Inflammatory macrophage treated with lipopolysaccharide for 4 hours (primary cell): ENCODE measurements at places on chromosomes 1 and 21.

- DNase-seq = no peak
These were observed at the start of gene CNTN2 for GRCh38 chr1:205042911-205043806. Gene CNTN2 (plus strand): TSS chr1:205043212. CDS start chr1:205053186, 9,974 bp downstream.

GRCh38 chr21:46598581-46599572 is 6.0 kb downstream of the S100B start:
- DNase-seq = no peak

- DNase-seq = no peak
These were observed 71.2 kb downstream of the CHRM3 start for GRCh38 chr1:239457491-239458143.

- DNase-seq = no peak
These were observed 24.9 kb downstream of the ATP5PF start for GRCh38 chr21:25709684-25710265.

GRCh38 chr1:166111430-166111829 is 55.4 kb downstream of the FAM78B start:
- no peak for DNase-seq

- peak; percentile 43 for DNase-seq
These were observed 16.2 kb downstream of the CNST start for GRCh38 chr1:246582301-246583055.

DNA sequence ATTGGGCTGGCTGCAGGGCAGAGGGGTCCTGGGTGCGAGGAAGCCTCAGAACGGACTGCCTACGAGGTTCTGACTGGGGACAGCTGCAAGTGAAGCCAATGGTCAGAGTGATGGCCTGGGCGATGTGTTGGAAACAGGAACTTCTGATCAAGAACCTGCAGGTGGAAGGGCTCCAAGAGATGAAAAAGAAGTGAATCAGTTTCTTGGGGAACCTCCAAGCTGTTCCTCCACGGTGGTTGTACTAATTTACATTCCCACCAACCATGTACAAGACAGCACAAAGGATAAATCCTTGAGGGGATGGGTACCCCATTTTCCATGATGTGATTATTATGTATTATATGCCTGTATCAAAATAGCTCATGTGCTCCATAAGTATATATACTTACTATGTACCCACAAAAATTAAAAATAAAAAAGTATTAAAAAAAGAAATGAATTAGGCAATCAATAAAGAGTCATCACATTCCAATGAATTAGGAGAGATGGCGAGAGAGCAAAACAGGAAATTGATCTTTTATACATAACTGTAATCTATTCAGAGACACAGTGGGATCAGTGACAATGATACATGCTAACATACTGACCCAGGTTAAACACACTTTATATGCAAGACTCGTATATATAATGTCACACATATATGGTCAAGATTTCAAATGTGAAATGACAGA is 58.1 kb downstream of the PTPN14 start:
- DNase-seq = no peak

DNA sequence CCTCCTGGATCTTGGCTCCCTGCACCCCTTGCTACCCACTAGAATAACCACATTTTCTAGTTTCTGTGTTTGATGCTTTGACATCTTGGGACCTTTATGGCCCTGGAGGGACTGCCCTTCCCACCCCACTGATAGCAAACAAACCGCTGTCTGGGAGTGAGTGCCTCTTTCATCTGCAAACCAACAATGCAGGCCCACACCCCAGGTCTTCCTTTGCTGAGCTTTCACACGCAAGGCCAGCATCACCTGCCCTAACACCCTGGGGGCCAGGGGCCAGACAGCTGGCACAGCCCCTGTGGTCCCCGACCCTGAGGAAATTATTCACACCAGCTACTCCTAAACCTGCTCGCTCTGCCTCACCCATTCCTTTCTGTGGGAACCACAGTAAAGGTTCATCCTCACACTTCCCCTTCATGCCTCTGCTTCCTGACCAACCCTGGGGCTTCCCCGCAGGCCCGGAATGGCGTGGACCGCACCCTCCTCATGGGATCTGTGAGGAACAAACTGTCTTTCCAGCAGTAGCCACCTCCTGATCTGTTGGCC is 15.4 kb downstream of the SLC2A7 start:
- DNase-seq = peak; percentile 84

- no peak for DNase-seq
These were observed 3.3 kb downstream of the TMEM53 start for GRCh38 chr1:44670751-44671640.

- DNase-seq = no peak
These were observed at the start of gene HSPB7 for GRCh38 chr1:16017461-16018303. Gene HSPB7 (minus strand): TSS chr1:16018043. CDS start chr1:16017963, 80 bp downstream.

DNA sequence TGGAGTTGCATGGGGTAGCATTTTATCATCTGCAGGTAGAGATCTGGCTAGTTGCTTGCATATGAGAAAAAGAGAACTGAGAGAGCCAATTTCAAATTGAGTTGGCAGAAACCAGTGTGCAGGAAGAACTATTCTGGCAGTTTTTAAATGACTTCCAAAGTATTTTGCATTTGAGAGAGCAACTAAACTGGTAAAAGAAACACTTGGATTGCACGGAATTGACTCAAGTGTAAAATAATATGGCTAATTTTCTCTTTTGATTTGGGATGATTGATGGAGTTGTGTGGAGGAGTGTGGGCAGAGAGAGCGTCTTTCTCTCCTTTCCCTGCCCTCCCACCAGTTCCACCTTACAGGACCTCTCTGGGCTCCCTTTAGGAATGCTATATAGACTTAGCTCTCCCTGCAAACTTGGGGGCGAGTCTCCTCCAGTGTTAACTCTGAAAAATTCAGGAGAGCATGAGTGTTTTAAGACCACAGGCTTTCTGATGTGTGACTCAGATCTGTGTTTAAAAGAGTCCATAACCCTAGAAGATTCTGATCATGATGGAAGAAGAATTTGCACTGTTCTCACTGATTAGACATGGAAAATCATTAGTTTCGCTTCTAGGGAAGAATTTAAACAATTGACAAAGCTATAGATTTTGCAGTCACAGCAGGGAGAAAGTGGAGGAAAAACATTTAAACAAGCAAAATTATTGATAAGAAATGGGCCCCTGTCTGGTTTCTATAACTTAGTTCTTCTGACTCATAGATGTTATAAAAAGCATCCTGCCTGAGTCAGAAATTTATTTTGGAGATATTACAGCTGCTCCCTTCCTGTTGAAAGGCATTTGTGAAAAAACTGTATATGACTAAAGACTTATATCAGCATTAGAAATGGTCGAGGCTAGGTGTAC is 24.9 kb upstream of the CTBS start:
- no peak for DNase-seq

DNA sequence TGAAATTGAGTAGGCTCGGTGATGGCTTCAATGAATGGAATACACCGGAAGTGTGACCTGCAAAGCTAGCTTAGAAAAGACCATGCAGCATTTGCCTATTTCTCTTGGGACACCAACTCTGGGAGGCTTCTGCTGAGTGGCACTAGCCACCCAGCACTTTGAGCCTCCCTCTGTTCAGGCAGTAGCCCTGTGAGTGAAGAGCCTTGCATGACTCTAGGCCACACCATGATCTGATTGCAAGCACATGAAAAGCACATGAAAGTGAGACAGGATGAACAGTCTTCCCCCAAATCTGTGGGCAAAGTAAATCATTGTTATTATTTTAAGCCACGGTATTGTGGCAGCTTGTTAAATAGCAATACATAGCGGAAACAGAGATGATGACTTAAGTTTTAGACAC is 2.8 kb downstream of the CD48 start:
- peak; percentile 50 for DNase-seq

- DNase-seq = no peak
These were observed 1.7 kb downstream of the INKA2 start for GRCh38 chr1:111737216-111738132.

DNA sequence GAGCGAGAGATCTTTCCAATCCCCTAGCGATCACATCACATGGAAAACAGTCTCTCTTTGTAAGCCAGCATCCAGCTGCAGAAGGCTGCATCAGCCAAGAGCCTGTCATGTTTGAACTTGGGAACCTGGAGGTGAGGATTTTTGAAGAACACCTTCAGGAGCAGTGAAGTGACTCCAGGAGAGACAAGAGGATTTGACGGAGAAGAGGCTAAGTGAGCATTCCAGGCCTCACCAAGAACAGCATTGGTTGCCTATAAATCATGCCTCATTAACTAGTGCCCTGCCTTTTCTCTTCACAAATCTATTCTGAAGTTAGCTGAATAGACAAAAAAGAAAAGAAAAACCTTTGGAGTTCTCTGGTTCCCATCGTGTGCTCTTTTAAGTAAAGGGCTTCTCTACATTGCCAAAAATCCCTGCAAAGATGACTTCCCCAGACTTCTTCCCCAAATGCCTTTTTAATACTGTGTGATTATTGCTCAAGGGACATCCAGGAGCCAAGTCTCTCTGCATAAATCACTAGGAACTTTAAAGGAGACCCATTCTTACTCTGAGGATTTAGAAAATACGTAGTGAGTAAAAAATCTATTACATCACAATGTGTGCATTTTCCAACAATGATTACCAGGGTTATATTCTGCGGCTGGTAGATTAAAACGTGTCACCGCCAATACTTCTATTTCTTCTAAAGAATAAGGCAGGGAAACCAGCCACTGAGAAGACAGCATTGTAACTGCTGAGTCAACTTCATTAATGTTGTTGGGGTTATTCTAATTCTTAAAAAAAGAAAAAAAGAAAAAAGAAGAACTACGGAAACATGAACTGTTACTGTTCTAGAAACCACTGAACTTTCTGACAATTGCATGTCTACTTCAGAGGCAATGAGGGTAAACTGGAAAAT is 95.2 kb downstream of the KIF14 start:
- DNase-seq = peak; percentile 17

- no peak for DNase-seq
These were observed 9.6 kb upstream of the GPR37L1 start for GRCh38 chr1:202112859-202113689.

DNA sequence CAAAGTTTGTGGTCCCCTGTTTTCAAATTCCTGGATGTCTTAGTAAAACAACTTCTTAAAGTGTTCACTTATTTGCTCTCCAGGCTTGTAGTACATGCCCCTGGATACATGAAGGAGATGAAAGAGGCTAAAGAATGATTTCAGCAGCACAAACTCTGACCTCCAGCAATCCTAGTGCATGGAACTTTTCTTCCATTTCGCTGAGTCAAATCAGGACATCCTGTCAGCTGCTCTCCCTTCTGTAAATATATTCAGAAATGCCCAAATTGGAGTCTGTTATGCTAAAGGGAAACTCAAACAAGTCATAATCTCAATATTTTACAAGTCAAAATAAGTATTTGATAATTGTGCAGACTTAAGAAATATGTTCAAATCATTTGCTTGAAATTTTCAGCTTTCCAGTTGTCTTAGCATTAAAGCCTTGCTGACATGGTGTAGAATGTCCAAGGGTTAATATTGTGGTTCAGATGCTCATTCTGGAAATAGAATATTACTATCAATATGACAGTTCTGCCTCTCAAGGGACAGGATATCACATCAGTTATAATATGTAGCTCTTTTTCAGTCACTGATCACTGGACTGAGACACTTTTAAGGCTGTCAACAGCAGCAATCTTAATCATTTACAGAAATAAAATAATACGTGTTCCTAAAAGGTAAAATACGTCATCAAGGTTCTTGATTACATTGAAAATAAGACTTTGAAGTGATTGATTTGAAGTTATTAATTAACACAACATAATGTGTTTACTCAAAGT is 1157.3 kb downstream of the PLA2G4A start:
- DNase-seq = no peak

- DNase-seq = peak; percentile 7
These were observed 102.8 kb upstream of the COL24A1 start for GRCh38 chr1:86259390-86259789.

DNA sequence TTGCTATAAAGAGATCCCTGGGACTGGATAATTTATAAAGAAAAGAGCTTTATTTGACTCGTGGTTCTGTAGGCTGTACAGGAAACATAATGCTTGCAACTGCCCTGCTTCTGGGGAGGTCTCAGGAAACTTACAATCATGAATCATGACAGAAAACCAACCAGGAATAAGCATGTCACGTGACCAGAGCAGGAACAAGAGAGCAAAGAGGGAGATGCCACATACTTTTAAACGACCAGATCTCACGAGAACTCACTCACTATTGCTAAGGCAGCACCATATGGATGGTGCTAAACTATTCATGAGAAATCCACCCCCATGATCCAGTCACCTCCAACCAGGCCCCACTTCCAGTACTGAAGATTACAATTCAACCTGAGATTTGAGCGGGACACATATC is 49.8 kb upstream of the RCC1 start:
- peak; percentile 39 for DNase-seq

- peak; percentile 71 for DNase-seq
These were observed 35.9 kb downstream of the ITPKB start for GRCh38 chr1:226702957-226703831.

DNA sequence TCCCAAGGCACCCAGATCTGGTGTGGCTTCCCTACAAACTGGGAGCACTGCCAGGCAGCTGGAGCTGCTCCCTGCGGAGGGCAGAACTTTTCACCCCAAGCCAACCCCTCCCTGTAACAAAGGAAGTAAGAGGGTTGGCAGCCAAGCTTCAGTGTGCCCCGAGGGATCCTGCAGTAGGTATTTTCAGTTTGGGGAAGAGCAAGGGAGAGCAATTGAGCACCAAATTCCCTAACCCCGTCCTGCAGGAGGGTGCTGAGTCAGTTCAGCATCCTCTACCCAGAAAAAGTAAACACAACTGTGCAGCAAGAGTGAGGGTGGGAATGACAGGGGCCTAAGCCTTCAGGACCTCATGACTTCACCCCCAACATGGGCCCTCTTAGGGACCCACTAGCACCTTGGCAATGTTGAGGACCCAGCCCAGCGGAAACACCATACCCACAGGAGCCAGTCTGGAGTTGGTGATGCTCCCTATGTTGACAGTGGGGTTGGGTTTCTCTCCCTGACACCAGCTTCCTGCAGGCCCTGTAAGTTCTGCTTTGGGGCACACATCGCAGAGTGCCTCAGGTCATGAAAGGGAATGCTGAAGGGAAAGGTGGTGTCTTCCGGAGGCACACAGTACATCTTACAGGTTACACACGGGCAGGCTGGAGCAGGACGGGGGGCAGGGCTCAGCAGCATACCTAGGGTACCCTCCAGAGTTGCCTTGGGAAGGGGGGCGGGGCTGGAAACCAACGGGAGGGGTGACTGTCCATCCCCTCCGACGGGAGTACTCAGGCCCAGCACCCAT is 14.8 kb downstream of the SH3BP5L start:
- DNase-seq = no peak
